T-helper 1 cell (primary cell): ENCODE measurements at places on chromosomes 1 and 21.
A peak's percentile ranks its signal among the peaks of the same experiment; 100 is the strongest.

DNA sequence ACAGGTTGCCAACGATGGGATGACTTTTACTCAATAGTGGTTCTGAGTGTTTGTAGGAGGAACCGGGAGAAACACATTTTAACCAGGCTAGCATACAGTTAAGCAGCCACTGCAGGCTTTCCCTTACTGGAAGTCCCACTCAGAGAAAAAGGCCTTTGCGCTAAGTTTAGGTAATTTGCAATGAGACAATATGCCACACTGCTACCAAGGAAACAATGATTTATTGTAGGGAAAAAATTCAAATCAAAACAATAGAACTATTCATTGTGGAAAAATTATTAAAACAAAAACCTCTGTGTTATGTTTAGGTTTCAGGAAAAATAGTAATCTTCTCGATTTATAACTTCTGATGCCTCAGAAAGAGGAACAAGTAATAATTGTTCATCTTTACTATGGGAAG lies 51.4 kb upstream of the CR2 start:
- no peak for DNase-seq

GRCh38 chr1:228092342-228093049 lies 10.0 kb downstream of the ARF1 start:
- no peak for DNase-seq

DNA sequence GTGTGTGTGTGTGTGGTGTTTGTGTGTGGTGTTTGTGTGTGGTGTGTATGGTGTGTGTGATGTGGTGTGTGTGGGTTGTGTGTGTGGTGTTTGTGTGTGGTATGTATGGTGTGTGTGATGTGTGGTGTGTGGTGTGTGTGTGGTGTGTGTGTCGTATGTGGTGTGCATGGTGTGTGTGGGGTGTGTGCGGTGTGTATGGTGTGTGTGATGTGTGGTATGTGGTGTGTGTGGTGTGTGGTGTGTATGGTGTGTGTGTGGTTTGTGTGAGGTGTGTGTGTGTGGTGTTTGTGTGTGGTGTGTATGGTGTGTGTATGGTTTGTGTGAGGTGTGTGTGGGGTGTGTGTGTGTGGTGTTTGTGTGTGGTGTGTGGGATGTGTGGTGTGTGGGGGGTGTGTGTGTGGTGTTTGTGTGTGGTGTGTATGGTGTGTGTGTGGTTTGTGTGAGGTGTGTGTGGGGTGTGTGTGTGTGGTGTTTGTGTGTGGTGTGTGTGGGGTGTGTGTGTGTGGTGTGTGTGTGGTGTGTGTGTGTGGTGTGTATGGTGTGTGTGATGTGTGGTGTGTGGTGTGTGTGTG lies 106.2 kb upstream of the ADAR start:
- DNase-seq, result no peak

GRCh38 chr1:47585141-47585902 lies 147.5 kb downstream of the FOXD2 start:
- no peak for DNase-seq

DNA sequence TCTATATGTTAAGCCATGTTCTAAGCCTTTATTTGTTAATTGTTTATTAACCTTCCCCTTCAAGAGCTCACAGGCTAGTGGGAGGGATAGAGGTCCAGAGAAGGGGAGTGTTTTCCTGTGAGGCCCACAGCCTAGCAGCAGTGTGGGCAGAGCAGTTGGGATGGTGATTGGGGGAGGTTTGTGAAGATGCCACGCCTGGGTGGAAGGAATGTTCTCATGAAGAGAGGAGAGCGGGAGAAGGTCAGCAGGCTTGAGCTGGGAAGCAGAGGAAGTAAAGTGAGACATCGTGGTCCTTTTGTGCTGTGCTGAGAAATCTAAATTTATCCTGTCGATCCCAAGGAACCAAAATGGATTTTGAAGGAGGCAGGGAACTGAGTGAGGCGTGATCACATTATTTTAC lies 42.6 kb downstream of the TRAPPC10 start:
- DNase-seq, result no peak

GRCh38 chr1:192539297-192540092 lies 36.1 kb upstream of the RGS1 start:
- DNase-seq, result no peak

GRCh38 chr1:1062348-1063163 lies 11.6 kb downstream of the RNF223 start:
- no peak for DNase-seq

DNA sequence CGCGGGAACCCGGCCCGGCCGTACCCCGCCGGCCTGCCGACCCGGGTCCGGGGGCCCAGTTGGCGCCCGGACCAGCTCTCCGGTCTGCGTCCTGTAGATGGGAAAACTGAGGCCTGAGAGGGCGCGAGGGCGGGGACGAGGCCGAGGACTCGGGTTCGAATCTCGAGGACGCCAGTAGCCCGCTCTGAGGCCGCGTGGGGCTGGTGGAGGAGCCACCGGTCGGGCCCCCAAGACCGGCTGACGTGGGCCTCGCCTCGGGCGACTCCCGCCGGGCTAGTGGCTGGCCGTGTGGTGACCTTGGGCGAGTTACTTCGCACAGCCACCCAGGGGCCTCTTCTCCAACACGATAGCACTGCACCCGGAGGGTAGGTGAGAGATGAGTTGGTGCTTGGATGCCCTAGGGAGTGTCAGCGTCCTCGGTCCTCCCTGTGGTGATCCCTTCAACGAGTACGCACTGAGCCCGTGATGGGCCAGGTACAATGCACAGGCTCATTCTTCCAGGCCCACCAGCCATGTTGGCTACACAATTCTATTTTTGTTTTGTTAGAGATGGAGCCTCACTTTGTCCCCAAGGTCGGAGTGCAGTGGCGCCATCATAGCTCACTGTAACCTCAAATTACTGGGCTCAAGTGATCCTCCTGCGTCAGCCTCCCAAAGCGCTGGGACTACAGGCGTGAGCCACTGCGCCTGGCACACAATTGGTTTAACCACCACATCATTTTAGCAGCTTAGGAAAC lies 404 bp upstream of the SCMH1 start:
- DNase-seq, result peak; percentile 30

GRCh38 chr1:61403679-61404596 lies 321.0 kb downstream of the TM2D1 start:
- no peak for DNase-seq

DNA sequence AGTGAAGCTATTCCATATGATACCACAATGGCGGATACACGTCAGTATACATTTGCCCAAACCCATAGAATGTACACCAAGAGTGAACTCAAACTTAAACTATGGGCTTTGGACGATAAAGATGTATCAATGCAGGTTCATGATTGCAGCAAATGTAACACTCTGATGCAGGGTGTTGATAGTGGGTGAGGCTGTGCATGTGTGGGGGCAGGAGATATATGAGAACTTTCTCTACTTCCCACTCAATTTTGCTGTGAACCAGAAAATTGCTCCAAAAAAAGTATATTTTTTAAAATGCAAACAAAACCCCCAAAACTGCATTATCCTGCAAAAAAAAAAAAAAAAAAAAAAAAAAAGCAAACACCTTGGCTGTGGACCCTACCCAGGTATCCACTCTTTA lies 3.4 kb downstream of the ATP1A2 start:
- DNase-seq, result no peak
